ENCODE measurements at places on chromosomes 7 and 10.

DNA sequence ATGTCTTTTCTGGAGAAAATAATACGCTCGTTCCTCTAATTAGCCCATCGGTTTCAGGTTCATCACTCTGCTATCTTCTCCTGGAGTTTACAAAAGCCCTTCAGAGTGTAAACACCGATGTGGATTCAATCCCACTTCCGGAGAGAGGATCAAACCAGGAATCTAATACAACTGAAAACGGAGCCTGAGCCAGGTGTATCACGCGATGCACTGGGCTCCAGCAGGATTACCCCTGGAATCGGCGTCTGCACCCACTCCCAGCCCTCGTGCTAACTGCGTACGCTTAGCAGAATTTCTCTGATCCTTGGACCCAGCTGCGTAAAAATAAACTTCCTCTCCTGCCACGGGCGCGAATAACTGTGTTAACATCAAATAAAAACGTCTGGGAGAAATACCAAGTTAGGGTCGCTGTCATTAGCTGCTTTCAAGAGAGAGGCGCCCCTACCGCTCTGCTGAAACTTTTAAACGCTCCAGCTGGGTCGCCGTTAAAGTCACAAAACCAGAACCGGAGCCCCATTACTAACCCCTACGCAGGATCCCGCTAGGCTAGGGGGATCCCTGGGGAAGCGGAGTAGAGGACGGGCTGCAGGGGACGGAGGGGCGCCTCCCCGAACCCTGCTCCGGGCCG, 502 bp downstream of the ZNF3 start:
- no peak for DNase-seq

DNA sequence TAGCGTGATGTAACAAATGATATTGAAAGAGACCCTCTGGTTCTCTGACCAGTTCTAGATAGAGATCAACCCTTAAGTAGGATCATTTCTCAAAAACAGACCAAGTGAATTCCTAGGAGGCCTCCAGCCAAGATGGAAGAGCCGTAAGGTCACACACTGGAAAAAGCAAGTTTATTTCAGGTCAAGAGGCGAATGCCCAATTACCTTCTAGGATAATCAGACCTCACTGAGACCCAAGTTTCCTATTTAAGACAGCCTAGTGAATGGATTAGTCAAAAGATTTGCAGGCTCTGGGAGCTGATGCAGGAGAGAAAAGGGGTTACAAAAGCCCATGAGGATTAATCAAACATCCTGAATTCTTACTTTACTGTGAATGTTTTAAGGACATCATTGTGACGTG, 486.1 kb upstream of the NRP1 start:
- no peak for DNase-seq

DNA sequence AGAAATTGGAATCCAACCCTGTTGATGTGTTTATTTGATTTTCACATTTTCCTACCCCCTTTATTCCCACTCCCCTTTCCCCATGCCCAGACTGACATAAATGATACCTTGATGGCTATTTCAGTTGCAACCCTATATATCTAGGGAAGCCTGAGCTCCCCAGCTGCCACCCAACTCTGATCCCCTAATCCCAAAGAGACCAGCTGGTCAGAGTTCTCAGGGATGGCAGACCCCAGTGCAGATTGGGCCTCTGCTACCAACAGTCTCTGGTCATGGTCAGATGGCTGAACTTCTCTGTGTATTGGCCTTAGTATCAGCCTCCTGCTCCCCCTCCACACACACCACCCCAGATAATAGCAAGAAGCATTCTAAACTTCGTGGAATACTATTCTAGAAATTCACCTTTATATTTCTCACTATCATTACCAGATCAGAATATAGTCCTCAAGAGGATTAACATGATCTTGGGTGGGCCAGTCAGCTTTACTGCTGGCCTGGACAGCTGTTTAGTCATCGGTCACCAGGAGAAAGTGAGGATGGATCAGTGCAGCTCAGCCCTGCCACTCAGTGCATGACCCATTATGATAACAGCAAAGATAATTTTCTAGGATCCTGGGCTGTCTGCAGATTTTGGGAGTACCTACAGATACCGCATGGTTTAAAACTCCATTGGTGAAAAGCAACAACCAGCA, 24.5 kb upstream of the BTRC start:
- no peak for DNase-seq

DNA sequence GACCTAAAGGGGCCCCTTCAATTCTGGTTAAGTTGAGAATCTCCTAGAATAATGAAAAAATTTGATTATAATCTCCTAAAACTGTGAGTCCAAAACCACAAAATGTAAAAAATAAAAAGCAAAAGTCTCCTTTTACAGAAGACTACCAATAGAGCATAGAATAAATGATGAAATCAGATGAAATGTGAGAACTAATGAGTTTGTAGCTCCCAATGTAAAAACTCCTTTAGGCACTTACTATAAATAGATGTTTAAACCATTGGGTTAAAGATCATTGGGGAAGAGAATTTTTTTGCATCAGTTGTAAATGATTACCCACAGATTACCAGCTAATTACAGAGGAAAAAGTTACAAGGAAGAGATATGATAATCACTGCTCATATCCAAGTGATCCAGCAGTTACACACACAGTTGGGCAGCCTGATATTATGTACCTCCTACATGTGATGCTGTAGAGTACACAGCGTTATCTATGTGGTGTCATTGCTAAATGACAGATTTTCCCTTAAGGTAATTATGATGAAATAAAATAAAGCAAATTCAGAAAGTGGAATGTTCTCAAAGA, 282.7 kb upstream of the SEMA3D start:
- peak; percentile 31 for DNase-seq

GRCh38 chr10:132667342-132668047, 118.5 kb downstream of the NKX6-2 start:
- DNase-seq = no peak

GRCh38 chr10:3493621-3494020, 291.4 kb downstream of the KLF6 start:
- DNase-seq = no peak

- peak; percentile 53 for DNase-seq
Observed at GRCh38 chr10:97701438-97702069, 12.0 kb upstream of the MARVELD1 start.

- DNase-seq = no peak
Observed at GRCh38 chr7:149498811-149499210, 1.2 kb upstream of the ZNF746 start.
